Hematopoietic multipotent progenitor cell treated with erythropoietin and hydrocortisone succinate and interleukin-3 and kit ligand, for 17 days (in vitro differentiated cells): ENCODE measurements at places on chromosomes 2 and 18.

DNA sequence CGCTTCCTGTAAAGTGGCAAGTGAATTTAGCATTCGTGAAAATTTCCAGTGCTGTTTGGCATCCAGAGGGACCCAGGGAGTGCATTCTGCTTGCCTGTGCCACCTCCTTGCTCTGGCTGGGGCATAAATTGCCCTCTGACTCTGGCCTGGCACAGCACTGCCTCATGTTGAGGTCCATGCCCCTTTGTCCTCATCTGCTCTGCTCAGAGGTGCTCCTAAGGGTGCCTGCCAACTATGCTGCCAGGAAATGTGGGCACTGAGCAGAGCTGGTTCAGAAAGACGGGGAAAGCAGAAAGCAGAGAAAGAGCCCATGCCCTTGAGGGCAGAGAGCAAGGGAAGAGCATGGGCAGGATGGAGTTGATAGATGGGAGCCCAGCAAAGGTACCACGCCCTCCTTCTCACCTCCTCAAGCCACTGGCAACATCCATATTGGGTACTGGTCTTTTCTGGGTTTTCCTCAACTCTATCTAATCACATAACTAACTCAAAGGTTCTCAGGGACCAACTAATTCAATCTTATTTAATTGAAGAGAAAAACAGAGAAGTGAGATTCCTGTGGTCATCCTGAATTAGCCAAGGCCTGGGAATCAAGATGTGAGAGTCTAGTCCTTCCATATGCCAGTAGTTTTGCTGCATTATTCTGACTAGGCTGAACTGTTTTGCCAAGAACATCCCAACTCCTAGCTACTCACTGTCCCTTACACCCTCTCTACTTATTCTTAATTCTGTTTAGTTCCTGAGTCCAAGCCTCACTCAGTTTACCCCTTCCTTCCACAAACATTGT is 441.5 kb upstream of the TNP1 start:
- no peak for DNase-seq

GRCh38 chr2:130736487-130736886 is 7.6 kb downstream of the GPR148 start:
- no peak for DNase-seq

DNA sequence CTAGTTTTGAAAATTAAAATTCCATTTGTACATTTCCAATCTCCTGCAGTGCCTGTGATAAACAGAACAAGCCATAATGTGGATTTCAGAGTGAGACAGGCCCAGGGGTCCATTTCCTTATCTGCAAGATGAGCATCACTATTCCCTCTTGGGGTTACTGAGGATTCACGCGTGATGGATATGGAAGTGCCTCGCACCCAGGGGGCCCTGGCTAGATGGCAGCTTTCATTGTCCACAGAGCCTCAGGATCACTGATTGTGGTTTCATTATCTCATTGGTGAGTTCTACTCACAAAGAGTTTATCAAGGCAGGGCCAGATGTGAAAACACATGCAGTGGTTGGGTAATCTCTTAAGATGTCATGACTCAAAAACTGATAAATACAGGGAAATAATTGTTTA is 11.6 kb downstream of the CNGA3 start:
- DNase-seq: no peak

- DNase-seq: no peak
These were observed 112.8 kb upstream of the CDC42EP3 start for GRCh38 chr2:37784071-37784758.

DNA sequence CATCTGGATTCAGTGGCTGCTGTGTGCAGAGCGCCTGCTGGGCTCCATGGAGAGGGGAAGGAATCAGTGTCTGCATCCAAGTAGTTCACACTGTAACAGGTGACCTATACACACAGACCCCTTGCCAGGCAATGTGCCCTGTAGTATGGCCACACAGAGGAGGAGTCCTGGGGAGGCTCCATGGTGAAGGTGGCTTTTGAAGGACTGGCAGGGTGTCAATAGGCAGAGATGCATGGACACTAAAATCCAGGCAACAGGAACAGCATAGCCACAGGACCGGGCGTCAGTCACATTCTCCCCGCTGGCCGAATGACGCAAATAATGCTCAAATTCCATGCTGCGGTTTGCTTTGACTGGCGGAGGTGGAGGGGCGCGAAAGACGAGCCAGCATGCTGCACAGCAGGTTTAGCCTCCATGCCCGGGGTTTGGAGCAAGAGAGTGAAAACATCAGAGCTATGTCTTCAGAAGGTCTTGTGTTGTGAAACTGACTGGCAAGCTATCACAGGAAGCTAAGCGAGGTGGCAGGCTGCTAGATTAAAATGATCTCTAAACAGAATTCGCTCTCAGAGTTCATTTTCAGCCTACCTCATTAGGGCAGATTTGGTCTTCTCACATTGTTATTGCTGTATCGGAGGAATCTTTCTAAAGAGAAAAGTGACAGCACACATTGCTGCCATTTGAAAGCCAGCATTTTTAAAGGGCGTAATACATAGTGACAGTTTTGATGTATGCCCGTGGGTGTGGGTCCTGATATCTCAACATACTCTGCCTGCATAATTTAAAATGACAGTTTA is 1.2 kb upstream of the CHMP1B start:
- peak; percentile 59 for DNase-seq

DNA sequence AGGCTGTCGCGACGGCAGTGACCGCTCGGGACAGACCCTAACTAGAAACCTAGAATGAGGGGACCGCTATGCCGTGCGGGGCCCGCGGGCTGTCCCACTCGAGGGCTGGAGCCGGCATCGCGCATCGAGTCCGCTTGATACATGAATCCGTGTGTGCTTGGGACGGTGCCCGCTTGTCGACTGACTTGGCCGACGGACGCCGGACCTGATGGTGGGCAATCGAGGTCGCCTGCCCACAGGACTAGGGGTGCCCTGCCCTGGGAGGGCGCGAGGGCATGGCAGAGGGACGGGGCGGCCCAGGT is 749 bp upstream of the PTMA start:
- no peak for DNase-seq
